ENCODE measurements at places on chromosomes 3 and 15.

DNA sequence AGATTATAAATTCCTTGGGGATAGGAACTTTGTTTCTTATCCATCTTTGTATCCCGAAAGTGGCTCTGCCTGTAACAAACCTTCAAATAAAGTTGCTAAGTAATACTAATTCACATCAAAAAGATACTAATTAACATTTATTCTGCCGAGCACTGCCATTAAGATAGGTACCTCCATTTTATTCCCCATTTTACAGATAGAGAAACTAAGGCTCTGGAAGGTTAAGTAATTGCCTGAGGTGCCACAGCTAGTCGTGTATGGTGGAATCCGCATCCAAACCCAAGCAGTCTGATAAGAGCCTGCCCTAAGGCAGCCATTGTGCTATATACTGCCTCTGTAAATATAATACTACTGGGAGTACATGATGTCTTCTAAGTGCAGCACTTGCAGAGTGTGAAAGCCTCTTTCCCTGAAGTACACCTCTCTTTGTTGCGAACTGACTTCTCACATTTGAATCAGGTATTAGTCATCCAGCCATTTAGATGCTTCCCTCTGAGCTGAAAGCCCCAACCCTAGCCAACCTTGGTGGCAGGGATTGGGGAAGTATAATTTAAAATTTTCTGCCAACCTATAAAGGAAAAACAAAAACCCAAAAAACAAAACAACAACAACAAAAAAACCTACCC is 78.5 kb upstream of the CHD2 start:
- DNase-seq, result no peak

GRCh38 chr3:32725721-32726120 is 40.7 kb downstream of the CNOT10 start:
- no peak for DNase-seq

DNA sequence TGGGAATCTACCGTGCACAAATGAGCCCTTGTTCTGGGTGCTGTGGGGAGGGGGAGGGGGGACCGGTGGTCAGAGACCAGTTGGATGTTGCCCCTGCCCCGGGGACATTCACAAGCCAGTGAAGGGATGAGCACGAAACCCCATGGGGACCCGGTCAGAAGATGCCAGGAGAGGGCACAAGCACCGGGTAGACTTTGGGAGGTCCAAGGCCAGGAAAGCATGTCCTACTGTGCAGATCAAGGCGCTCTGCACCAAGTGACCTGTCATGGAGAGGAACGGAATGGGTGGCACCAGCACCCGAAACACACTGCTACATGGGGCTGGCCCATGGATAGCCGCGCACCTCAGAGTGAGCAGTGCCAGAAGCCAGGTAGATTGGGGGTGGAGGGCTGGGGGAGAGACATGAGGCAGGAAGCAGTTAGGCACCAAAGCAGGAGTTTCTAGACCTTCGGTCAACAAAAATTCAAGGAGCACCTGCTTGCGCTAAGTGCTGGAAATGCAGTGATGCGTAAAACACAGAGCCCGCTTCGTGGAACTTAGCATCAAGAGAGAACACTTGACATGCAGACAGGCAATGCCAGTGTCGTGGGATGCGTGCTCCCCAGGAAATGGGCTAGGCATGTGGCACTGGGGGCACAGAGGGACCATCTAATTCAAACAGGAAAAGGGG is 99.1 kb downstream of the CPN2 start:
- DNase-seq, result peak; percentile 35

- no peak for DNase-seq
Observed at GRCh38 chr3:195036574-195036973, 234.4 kb downstream of the XXYLT1 start.
